Jurkat, Clone E6-1 (cell line): ENCODE measurements at places on chromosomes 13 and 19.

DNA sequence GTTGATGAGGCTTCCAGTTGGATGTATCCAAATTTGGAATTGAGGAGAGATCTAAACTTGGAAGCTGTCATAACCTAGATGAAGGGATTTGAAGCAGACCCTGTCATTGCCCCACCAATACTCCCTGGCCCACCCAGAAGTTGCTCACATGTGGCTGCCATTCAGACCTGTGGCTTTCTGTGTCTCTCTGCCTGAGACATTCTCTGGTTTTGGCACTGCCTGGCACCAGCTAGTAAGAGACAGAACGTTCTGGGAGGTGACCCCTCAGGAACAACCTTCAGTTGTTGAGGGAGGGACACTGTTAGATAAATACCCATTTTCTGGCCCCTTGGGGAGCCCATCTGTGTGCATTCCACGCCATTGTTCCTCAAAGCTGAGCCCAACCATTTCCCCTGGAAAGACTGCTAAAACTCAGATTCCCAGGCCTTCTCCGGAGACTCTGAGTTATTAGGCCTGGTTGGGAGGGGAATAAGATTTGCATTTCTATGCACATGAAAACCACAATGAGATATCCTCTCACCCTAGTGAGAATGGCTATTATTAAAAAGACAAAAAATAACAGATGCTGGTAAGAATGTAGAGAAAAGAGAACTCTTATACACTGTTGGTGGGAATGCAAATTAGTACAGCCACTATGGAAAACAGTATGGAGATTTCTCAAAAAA, 290.4 kb downstream of the TSHZ3 start:
- no peak for DNase-seq

DNA sequence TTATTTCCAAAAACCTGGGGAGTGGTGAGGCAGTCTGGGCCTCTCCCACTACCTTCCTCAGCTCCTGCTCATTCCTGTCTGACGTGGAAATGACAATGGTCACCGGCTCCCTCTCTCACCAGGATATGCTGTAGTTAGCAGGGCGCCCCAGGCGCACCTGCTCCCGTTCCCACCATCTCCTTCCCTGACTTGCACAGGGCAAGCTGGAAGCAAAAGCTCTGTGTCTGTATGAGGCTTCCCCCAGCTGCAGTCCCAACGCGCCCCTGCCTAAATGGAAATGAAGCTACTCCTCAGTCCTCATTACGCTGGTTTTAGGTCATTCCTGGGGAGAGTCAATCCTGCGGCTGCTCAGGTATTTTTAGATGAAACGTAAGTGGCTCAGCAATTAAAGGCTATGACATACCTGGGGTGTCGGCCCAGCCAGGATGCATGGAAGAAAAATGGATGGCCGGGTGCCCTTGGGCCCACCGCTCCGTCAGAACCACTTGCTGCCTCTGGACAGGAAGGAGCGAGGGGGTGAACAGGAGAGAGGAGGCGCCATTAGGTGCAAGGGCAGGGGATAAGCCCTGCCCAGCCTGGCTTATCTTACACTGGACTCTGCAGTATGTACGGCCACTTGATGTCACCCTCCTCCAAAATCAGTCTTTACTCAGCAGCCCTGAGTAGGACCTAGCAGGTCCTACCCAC, 32.4 kb downstream of the DHRS12 start:
- no peak for DNase-seq

DNA sequence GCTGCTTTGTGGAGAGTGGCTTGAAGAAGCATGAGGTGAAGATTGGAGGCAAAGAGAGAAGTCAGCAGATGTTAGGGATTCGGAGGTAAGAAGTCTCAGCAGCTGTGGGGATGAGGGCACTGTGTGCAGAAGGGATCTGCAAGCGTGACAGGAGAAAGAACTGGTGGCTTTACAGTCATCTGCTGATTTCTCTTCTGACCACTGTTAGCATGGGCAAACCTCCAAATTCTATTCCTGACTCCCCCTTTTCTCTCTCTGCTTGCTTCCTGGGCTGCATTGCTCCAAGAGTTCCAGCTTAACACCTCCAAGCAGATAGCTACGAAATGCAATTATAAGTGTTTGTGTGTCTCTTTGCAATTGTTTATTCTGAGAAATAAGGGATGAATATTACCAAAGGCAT, 159.6 kb downstream of the GGACT start:
- no peak for DNase-seq

GRCh38 chr13:23497191-23497590, 63.7 kb upstream of the SACS start:
- no peak for DNase-seq

- no peak for DNase-seq
Observed at GRCh38 chr19:35513628-35514281, at the start of gene DMKN. TSS of gene DMKN (minus strand) at chr19:35513649. CDS start at chr19:35513475, 174 bp downstream.

- DNase-seq = no peak
Observed at GRCh38 chr13:112784811-112785482, 95.1 kb downstream of the ATP11A start.

DNA sequence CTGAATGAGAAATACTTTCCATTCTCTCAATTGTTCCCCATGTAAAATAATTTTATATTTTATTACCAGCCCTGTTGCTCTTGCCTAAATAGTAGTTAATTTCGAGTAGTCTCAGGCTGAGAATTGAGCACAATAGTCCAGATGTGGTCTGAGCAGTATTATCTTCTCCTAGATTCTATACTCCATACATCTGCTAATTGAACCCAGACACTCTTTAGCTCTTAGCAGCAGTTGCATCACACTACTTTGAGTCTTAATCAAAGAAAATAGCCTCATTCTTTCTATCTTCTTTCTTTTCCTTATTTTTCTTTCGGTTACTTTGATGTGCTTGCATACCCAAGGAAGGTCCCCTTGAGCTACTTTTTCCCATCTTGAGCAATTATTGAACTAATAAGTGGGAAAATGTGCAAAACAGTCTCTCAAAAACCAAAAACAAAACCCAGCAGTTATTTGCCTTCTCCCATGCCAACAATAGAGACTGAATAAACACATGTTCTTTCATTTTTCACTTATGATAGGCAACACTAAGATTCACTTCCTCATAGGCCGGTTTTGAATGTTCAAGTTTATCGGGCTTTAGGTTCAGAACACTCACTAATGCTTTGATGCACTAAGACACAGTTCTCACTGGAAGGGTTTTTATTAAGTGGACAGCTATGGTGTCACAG, 204.5 kb downstream of the POU4F1 start:
- DNase-seq = no peak

GRCh38 chr13:81224209-81224833, 883.4 kb upstream of the SPRY2 start:
- DNase-seq = no peak

- DNase-seq = no peak
Observed at GRCh38 chr13:77583581-77583980, 48.1 kb downstream of the SCEL start.

GRCh38 chr13:79589603-79590393, 108.8 kb downstream of the NDFIP2 start:
- DNase-seq = no peak

DNA sequence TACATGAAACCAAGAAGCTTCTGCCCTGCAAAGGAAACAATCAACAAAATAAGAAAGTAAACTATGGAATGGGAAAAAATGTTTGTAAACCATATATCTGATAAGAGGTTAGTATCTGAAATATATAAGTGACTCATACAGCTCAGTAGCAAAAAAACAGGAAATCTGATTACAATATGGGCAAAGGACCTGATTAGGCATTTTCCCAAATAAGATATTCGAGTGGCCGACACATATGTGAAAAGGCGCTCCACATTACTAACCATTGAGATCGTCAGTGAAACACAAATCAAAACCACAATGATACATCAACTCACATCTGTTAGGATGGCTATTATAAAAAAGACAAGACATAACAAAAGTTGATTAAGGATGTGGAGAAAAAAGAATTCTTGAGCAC, 2818.6 kb upstream of the PCDH20 start:
- DNase-seq = no peak

DNA sequence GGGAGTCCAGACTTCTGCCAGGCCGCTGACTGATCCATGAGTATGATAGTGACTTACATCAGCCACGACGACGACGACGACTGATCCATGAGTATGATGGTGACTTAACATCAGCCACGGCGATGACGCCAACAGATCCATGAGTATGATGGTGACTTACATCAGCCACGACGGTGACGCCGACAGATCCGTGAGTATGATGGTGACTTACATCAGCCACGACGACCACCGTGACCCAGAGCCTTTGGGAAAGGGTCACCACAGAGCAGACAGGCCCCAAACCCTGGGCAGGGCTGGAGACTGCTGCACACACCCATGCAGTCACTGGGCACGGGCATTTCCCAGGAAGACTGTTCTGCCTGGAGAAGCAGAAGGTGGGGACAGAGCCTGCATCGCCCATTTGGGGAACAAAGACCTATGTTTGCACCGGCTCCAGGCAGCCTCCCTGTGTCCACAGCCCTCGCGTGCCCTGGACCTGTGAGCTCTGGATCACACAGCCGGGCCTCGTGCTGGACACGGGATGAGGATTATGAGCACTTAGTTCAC, 130.9 kb upstream of the SPACA7 start:
- no peak for DNase-seq
